Left lung (tissue), 14 donors: ENCODE measurements at places on chromosomes 1 and 21. TPM values are rescaled to one million over a fixed set of nuclear protein-coding genes. Genes with fewer than 3 reads are reported as not detected.

- H3K4me3 ChIP-seq = peak overlapping the region; percentile 88
- H3K27me3 ChIP-seq = no peaks in the 10 kb centered on the region
- no peak for DNase-seq
- H3K4me1 ChIP-seq = peaks cover 17% of the 10 kb centered on the region
Observed at GRCh38 chr1:27727126-27727525, 1.4 kb downstream of the FAM76A start.

Gene HEYL
- 12.6 TPM for total RNA-seq

GRCh38 chr1:116503546-116504307 lies 67.1 kb downstream of the CD58 start:
- no peak overlapping the region for H3K4me3 ChIP-seq
- H3K27me3 ChIP-seq = no peaks in the 10 kb centered on the region
- H3K4me1 ChIP-seq = peaks cover 73% of the 10 kb centered on the region
- no peaks in the 10 kb centered on the region for H3K36me3 ChIP-seq
- H3K27ac ChIP-seq = peak overlapping the region; percentile 92
- no peak for DNase-seq

DNA sequence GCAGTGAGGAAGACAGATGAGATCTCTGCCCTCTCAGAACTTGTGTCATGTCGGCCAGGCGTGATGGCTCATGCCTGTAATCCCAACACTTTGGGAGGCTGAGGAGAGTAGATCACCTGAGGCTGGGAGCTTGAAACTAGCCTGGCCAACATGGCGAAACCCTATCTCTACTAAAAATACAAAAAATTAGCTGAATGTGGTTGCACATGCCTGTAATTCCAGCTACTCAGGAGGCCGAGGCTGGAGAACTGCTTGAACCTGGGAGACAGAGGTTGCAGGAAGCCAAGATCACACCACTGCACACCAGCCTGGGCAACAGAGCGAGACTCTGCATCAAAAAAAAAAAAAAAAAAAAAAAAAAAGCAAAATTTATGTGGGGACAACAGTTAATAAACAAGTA lies 40.9 kb upstream of the RALGPS2 start:
- H3K4me1 ChIP-seq = no peaks in the 10 kb centered on the region
- H3K27ac ChIP-seq = no peak overlapping the region
- no peak overlapping the region for H3K4me3 ChIP-seq
- H3K36me3 ChIP-seq = no peaks in the 10 kb centered on the region

Gene RNU1-3
- 2,748 TPM for total RNA-seq

Gene RYR2
- total RNA-seq = 4.7 TPM

Gene KRTAP19-1
- total RNA-seq = not detected

DNA sequence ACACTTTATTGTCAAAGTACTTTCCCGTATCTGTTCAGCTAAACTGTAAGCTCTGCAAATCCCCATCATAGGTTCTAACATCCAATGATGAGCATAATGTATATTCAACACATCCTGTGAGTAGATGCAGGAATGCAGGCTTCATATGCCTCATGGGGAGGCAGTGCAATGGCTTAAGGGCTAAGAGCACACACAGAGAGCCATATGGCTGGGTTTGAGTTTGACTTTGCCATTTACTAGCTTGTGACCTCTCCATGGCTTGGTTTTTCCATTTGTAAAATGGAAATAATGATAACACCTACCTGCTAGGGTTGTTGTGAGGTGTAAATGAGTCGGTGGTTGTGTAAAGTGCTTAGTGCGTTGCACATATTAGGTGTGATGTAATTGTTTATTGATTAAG lies 13.4 kb downstream of the RCSD1 start:
- no peak for DNase-seq
- H3K4me3 ChIP-seq = no peak overlapping the region
- H3K36me3 ChIP-seq = no peaks in the 10 kb centered on the region
- no peaks in the 10 kb centered on the region for H3K27me3 ChIP-seq

GRCh38 chr21:19541602-19542001 lies 1138.0 kb upstream of the TMPRSS15 start:
- H3K27me3 ChIP-seq = no peaks in the 10 kb centered on the region
- no peaks in the 10 kb centered on the region for H3K4me1 ChIP-seq
- no peak for DNase-seq
- no peaks in the 10 kb centered on the region for H3K36me3 ChIP-seq
- H3K27ac ChIP-seq = no peak overlapping the region

- H3K4me1 ChIP-seq = no peaks in the 10 kb centered on the region
- H3K27ac ChIP-seq = no peak overlapping the region
- H3K36me3 ChIP-seq = no peaks in the 10 kb centered on the region
Observed at GRCh38 chr1:114008480-114008941, 29.2 kb downstream of the OLFML3 start.

GRCh38 chr1:28313702-28314546 lies 14.9 kb upstream of the MED18 start:
- H3K27ac ChIP-seq = no peak overlapping the region
- H3K4me3 ChIP-seq = no peak overlapping the region
- DNase-seq = peak; percentile 82
- H3K27me3 ChIP-seq = no peaks in the 10 kb centered on the region

GRCh38 chr1:187943606-187944403 lies 1115.1 kb downstream of the PLA2G4A start:
- H3K4me1 ChIP-seq = no peaks in the 10 kb centered on the region
- no peaks in the 10 kb centered on the region for H3K27me3 ChIP-seq
- DNase-seq = no peak
- H3K36me3 ChIP-seq = no peaks in the 10 kb centered on the region
- no peak overlapping the region for H3K4me3 ChIP-seq

- H3K27ac ChIP-seq = no peak overlapping the region
- no peak for DNase-seq
- peaks cover 12% of the 10 kb centered on the region for H3K4me1 ChIP-seq
- no peaks in the 10 kb centered on the region for H3K27me3 ChIP-seq
- H3K36me3 ChIP-seq = no peaks in the 10 kb centered on the region
- H3K4me3 ChIP-seq = no peak overlapping the region
Observed at GRCh38 chr1:67688526-67689219, 3.7 kb downstream of the GADD45A start.

DNA sequence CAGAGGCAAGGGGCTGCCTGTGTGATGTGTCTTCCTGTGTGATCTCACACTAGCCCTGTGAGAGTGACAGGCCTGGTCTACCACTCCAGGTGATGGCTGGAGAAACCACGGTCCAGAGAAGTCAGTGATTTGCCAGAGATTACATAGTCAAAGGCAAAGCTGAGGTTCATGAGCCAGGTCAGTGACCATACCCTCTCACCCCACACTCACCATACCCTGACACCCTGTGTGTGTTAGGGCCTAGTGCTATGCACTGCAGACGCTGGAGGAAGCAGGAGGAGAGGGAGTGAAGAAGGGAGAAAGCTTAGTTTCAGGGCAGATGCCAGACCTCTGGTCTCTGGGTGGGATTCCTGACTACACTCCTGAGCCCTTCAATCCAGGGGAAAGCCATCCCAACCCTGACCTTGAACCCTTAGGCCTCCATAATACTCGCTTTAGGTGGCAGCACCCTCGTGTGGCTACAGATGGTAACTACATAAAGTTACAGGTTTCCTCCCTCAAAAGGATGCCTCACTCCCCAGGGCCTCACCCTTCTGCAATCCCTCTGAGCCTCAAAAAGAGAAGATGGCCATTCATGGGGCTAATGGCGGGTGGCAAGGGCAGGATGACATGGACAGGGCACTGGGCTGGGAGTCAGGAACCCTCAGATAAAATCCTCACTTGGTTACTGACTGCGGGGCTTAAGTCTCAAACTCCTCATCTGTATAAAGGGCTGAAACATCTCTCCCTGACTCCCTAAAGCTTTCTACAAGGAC lies 20.8 kb upstream of the SDC3 start:
- H3K4me1 ChIP-seq = no peaks in the 10 kb centered on the region
- H3K36me3 ChIP-seq = peaks cover 38% of the 10 kb centered on the region
- no peak overlapping the region for H3K27ac ChIP-seq
- H3K4me3 ChIP-seq = no peak overlapping the region
- DNase-seq = no peak

Gene WNT9A
- 8.5 TPM for total RNA-seq

DNA sequence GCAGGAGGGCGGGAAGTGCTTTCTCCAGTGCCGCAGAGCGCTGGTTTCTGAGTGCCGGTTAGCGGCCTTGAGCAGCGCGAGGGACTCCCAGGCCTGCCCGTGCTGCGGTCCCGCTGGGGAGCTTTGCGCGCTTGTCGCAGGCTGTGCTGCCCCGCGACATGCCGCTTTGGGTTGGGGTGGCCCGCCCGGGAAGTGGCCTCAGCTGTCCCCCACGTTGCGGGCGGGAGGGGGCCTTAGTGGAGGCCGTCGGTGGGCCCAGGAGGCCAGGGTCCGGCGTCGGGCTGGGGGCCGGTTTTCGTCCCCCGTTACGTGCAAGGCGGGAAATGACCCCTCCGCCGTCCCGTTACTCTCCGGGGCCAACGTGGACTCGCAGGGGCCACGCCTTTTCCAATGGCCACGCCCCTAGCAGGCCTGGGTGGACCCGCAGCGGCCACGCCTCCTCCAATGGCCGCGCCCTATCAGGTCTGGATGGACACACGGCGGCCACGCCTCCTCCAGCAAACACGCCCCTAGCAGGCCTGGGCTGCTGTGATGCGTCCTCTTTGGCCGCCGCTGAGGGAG lies 977 bp upstream of the C1orf174 start:
- peak overlapping the region; percentile 96 for H3K27ac ChIP-seq
- H3K27me3 ChIP-seq = no peaks in the 10 kb centered on the region
- H3K4me1 ChIP-seq = no peaks in the 10 kb centered on the region

- peaks cover 12% of the 10 kb centered on the region for H3K4me1 ChIP-seq
- no peak overlapping the region for H3K4me3 ChIP-seq
- no peak for DNase-seq
- H3K27me3 ChIP-seq = no peaks in the 10 kb centered on the region
Observed at GRCh38 chr1:2646837-2647236, 14.0 kb upstream of the MMEL1 start.

- H3K4me1 ChIP-seq = no peaks in the 10 kb centered on the region
- no peaks in the 10 kb centered on the region for H3K36me3 ChIP-seq
- H3K4me3 ChIP-seq = no peak overlapping the region
- no peaks in the 10 kb centered on the region for H3K27me3 ChIP-seq
- no peak overlapping the region for H3K27ac ChIP-seq
- no peak for DNase-seq
Observed at GRCh38 chr1:18805925-18806849, 53.3 kb downstream of the TAS1R2 start.

Gene RSRP1
- 113 TPM for total RNA-seq

Gene CDC42
- 292 TPM for total RNA-seq

DNA sequence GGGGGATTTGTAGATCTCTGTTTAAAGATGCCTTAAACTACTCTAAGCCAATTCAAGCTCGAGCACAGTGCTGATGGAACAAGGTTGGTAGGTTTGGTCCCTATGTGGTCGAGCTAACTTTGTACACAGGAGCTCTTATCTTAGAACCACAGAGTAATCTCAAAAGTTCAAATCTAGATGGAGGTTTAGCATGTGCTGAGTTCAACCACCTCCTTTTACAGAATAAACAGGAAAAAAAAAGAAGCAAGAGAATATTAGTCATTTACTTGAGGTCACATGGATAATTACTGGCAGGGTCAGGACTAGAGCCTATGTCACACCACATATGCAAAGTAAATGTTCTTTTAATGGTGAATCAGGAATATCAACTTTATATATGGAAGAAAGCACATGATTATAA lies 86.2 kb downstream of the DTL start:
- no peak overlapping the region for H3K4me3 ChIP-seq
- no peak for DNase-seq
- no peak overlapping the region for H3K27ac ChIP-seq
- no peaks in the 10 kb centered on the region for H3K4me1 ChIP-seq
- no peaks in the 10 kb centered on the region for H3K27me3 ChIP-seq
